ENCODE measurements at places on chromosomes 1 and 21. TPM values are rescaled to one million over a fixed set of nuclear protein-coding genes. Genes with fewer than 3 reads are reported as not detected.

DNA sequence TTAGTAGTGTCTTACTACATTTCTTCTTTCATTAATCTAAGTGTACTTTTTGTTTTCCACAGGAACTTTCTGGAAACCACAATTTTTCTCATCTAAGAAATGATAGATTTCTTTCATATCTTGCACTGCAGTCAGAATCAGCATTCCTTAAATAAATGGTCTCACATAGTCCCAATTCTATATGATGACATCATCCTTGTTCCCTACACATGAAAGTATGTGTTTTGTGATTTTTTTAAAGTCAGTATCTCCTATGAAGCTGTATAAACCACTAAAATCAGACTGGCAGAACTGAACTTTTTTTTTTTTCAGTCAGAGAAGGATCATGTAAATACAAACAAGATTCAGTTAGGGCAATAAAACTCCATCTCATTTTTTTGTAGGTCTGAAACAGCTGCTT is 742.6 kb upstream of the CXADR start:
- DNase-seq: no peak

DNA sequence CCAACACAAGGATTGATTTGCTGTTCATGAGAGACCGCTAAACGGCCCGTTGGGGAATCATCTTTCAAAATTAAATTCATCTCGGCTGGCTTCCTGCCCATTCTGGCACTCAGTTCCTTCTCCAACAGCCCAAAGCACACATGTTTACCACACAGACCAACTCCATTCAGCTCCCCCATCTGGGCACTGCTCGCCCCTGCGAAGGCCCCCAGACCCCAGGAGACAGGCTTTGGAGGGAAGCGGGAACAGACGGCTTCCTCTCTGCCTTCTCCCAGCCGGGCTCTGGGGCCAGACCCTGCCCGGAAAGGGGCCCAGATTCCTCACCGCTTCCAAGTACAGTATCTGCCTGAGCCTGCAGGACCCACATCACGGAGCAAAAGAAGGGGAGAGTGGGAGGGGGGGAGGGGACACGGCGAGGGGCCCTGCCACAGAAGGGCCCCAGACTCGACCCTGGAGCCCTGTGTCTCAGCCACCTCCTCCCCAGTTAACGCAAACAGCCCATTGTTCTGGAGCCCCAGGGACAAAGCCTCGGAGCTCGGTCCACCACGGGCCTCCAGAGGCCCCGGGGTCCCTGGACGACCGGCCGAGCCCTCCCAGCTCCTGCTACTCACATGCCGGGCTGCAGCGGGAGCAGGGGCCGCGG is 660 bp downstream of the MEGF6 start:
- no peak for DNase-seq

- no peak for DNase-seq
These were observed 17.6 kb downstream of the PAXBP1 start for GRCh38 chr21:32753818-32754585.

- DNase-seq: peak; percentile 24
These were observed 23.5 kb downstream of the F11R start for GRCh38 chr1:160997323-160998038.

GRCh38 chr1:22747021-22747734 is 36.5 kb downstream of the EPHB2 start:
- DNase-seq: no peak

GRCh38 chr21:43353282-43354025 is 73.5 kb downstream of the SIK1 start:
- DNase-seq: no peak

DNA sequence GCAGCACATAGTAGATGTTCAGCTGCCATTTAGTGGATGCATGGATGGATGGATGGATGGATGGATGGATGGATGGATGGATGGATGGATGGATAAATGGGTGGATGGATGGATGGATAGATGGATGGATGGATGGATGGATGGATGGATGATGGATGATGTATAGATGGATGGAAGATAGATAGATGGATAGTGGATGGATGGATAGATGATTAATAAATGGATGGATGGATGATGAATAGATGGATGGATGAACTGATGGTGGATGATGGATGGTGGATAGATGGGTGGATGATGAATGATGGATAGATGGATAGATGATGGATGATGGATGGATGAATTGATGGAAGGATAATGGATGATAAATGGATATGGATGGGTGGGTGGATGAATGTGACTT is 20.6 kb downstream of the MATN1 start:
- DNase-seq: no peak

GRCh38 chr1:8764293-8764937 is 53.0 kb downstream of the RERE start:
- DNase-seq: no peak

- no peak for DNase-seq
These were observed 29.0 kb downstream of the TRIM45 start for GRCh38 chr1:117092594-117092993.

- DNase-seq: no peak
These were observed 16.1 kb downstream of the DIPK1A start for GRCh38 chr1:92944901-92945747.

Gene TTF2
- total RNA-seq: 13.2 TPM
